ENCODE measurements at places on chromosomes 3 and 15. TPM values are rescaled to one million over a fixed set of nuclear protein-coding genes. Genes with fewer than 3 reads are reported as not detected.

ARL6 gene
- 14.0 TPM for total RNA-seq

HIGD2B gene
- not detected for total RNA-seq

DNA sequence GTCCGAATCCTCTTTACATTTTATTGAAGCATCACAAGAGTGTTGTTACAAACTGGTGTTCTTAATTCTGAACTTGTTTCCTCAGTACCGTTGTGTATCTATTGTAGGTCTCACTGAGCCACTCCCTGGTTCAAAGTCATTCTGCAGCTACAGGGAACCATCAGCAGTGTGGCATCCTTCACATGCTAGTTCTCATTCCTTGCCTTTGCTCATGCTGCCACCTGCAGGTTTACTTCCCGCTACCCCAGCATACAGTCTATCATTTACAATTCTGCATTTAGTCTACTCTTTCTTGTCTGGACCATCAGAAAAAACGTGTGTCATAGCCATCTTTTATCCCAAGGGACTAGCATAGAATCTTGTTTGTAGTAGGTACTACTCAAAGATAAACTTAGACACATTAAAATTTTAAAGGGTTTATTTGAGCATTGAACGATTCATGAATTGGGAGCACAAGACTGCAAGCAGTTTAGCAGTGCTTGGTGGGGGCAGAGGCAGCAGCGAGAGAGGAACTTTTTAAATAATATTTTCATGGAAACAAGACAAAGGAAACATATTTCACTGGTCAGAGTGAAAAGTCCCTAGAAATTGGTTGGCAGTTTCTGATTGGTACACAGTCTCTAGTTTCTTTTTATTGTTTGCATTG, 402.1 kb downstream of the CADM2 start:
- no peak for DNase-seq

GRCh38 chr3:10155123-10155472, 9.6 kb upstream of the IRAK2 start:
- DNase-seq = no peak

DNA sequence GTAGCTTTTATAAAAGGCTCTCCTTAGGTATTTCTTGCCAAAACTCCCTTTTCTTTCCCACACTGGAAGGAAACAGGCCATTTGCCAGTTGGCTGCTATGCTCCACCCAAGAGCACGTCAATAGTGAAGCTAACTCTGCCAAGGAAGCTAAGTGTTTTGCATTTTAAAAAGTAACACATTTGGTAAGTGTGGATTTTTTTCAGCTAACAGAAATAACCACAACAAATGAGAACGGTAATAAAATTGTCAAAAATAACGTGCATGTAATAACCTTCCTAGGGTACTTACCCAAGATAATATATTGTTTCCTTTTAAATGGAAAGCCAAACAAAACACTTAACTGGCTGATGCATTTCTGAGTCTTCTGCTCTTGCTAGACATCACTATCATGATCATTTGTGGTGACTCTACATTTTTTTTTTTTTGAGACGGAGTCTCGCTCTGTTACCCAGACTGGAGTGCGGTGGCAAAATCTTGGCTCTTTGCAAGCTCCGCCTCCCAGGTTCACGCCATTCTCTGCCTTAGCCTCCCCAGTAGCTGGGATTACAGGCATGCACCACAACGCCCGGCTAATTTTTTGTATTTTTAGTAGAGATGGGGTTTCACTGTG, 4.6 kb downstream of the DPP8 start:
- DNase-seq = no peak
